GM13977 (cell line): ENCODE measurements at places on chromosomes 5 and 9.

DNA sequence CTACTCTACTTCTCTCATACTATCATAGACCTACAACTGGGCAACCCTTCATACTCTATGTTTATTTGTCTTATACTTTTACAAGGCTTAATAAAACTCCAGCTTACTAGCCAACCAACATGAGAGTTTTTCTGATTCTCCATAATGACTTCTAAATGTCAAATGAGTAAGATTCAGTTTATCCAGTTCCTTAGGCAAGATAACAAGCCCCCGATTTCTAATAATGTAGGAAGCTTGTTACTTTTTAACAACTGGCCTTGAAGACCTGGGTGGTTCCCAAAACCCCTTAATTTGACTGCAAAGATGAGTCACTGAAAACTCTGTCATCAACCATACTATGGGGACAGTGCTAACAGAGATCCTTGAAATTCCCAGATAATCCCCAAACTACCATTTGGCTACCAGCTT lies 294.6 kb upstream of the ACTBL2 start:
- DNase-seq: no peak

DNA sequence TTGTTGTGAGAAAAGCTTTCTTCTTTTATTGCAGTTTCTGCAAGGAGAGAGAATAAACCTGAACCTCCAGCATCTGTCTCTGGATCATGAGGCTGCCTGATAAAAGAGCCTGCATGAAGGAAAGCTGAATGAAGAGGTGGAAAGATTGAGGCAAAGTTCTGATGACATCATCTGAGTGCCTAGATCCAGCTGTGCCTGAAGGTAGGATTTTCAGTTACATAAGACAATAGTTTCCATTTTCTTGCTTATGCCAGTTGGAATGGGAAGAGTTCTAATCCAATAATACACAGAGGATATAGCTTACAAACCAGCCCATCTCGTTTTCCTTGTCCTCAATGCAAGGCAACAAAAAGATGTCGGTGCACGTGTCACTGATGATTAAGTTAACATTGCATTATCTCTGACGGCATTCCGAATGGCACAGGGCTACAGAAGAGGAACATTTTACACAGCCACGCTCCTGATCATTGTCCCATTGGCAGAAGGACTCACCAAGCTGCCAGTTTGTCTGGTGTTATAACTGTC lies 105.5 kb upstream of the ERCC6L2 start:
- DNase-seq: no peak

- DNase-seq: no peak
Observed at GRCh38 chr9:120265791-120266190, 314.2 kb downstream of the CDK5RAP2 start.

DNA sequence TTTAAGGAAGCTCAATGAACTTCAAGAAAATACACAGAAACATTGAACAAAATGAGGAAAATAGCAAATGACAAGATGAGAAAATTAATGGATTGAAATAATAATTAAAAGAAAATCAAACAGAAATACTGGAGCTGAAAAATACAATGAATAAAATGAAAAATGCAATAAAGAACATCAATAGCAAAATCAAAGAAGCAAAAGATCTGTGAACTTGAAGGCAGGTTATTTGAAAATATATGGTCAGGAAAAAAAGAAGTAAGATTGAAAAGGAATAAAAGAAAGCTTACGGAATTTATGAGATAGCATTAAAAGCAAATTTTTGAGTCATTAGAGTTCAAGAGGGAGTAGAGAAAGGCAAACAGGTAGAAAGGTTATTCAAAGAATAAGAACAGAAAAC lies 42.4 kb downstream of the CERT1 start:
- DNase-seq: no peak

GRCh38 chr5:43000914-43001313 lies 39.2 kb downstream of the ANXA2R start:
- no peak for DNase-seq

DNA sequence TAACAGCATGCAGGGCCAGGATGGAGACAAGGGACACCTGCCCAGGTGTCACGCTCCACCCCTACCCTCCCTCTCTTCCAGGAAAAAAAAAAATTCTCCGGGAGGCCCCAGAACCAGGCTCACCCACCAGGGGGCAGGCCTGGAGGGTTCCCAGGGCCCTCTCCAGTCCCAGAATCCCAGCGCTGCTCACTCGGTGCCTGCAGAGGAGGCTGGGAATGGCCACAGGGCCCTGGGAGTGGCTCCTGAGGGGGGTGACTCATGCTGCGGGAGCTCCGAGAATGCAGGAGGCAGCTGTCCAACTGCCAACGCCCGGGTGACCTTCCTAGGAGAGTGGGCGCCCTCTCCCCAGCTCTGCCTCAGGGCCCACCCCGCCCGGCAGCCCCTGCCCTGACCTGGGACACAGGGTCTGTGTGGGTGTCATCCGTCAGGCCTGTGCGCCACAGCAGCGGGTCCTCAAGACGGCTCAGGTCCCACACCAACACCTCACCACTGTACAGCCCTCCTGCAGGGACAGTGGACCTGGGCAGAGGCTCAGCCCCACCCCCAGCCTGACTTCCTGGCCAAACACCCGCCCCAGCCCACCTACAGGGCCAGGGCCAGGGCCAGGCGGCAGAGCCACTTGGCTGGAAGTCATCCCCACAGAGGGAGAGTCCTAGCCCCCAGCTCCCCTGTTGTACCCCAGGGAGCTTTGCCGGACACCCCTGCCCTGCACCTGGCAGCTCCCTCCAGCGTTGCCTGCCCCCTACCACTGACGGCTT lies 21.2 kb downstream of the DYNC2I2 start:
- DNase-seq: no peak

GRCh38 chr9:21598749-21599148 lies 116.6 kb upstream of the IFNE start:
- DNase-seq: no peak

- no peak for DNase-seq
Observed at GRCh38 chr5:159878988-159879471, 37.3 kb upstream of the ADRA1B start.

- no peak for DNase-seq
Observed at GRCh38 chr5:178381921-178382695, 149.5 kb upstream of the PHYKPL start.

GRCh38 chr9:75990156-75990555 lies 99.7 kb downstream of the PCSK5 start:
- DNase-seq: no peak

- no peak for DNase-seq
Observed at GRCh38 chr5:25160891-25161290, 516.1 kb upstream of the CDH10 start.

- no peak for DNase-seq
Observed at GRCh38 chr5:172443441-172444109, 10.8 kb downstream of the SH3PXD2B start.

GRCh38 chr5:31502506-31502905 lies 29.4 kb downstream of the DROSHA start:
- no peak for DNase-seq

GRCh38 chr5:102959055-102959454 lies 160.9 kb downstream of the GIN1 start:
- DNase-seq: no peak

DNA sequence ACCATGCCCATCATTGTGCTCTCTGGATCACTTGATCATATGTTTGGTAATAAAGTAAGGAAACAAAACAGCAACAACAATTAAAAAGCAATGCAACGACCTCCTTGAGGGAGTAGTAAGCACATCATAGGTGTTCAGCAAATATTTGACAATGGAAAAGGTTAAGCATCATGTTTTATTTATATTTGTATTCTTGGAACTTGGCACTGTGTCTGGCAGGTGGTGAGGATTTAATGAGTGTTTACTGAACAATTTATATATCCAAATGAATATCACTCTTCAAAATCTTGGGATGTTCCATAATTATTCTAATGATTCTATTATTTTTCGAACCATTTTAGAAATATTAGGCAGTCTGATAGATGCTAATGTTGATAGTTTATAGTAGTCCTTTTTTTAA lies 6.2 kb downstream of the PIP5K1B start:
- DNase-seq: no peak

DNA sequence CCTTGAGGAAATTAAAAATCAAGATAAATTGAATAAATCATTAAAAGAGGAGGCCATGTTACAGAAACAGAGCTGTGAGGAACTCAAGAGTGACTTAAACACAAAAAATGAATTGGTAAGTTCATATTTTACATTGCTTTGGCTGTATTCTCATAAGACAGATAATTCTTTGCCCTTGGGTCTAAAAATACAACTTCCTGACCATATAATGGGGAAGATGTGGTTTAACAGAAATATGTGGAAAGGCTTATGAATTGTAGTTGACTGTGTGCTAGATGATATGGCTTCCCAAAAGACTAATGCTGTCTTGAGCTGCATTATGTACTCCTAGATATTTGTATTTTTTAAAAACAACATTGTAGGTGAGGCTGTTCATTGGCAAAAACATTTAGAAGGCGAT lies 33.1 kb downstream of the CNTRL start:
- no peak for DNase-seq

DNA sequence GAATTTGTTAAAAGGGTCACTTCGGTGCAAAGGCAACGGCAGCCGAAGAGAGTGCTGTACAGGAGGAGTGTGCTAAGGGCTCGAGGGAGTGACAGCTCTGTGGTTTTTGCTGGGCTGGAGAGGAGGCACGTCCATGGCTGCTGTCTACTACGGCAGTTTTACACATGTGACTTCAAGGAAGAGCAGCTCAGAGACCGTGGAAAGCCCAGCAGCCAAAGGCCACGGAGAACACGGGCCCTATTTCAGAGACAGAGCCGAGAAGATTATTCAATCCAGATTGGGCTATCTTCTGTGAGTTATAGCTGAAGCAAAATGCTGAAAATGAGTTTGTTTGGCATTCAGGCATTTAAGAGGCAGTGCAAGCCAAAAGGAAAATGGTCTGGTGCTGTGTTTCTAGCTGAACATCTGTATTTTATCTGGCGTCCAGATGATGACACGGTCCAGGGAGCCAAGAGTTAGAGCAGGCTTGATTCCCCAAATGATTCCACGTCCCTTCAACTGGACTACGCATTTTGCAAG lies 96.4 kb downstream of the RFK start:
- DNase-seq: no peak

DNA sequence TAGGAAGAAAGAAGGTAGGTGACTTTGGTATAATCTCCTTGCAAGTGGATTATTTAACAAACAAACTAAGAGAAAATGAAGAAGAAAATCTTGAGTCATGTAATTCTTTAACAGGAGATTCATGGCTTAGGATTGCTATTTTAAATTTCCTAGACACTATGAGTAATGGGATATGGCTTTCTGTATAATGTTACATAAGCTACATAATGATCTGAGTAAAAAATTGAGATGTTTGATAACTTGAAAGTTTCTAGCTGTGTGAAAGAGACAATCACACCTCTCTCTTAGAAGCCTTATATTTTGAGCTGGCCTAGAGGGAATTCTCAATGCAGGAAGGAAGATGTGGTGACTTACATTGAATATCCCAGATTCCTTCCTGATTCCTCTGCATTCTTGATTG lies 92.5 kb downstream of the CDH9 start:
- no peak for DNase-seq

GRCh38 chr9:117511852-117512481 lies 97.1 kb upstream of the ASTN2 start:
- DNase-seq: no peak

GRCh38 chr9:92308893-92309292 lies 15.4 kb upstream of the IARS1 start:
- no peak for DNase-seq
